ENCODE measurements at places on chromosomes 16 and 17.

DNA sequence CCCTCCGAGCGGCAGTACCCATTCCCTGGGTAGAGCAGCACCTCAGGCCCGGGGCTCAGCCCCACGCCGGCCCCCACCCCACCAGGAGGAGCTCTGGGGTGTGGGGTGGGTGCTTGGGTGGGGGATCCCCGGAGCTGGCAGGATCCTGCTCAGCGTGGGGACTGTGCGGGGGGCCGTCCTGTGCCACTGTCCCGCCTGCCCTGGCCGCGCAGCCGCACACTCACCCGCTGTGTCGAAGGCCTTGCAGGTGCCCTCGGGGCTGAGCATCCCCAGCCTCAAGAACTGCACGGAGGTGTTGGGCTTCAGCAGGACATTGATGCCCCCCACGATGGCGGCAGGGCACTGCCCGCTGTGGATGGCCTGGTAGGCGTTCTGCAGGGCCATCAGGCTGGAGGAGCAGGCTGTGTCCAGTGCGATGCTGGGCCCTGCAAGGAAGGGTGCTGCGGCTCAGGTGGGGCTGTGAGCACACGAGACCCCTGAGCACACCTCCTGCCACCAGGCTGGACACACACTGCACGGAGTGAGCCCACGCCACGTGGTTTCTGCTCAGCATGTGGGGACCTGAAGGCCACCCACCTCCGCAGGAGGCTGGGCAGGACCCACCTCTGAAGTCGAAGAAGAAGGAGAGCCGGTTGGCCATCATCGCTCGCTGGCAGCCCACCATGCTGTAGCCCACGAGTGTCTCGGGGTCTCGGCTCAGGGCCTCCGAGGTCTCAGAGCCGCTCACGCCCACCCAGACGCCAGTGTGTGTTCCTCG lies 4.9 kb downstream of the FASN start:
- no peak for DNase-seq

DNA sequence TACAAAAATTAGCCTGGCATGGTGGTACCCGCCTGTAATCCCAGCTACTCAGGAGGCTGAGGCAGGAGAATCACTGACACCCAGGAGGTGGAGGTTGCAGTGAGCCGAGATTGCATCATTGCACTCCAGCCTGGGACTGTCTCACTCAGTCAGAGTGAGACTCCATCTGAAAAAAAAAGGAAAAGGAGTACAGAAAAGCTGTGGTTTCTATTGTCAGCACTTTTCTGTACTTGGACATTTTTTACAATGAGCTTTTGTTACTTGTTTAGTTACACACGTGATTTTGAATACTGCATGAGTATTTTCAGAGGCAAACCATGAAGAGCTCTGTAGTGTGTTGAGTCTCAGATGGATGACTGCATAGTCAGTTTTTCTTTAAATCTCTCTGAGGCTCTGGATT lies 26.3 kb downstream of the ZC3H18 start:
- DNase-seq, result no peak

DNA sequence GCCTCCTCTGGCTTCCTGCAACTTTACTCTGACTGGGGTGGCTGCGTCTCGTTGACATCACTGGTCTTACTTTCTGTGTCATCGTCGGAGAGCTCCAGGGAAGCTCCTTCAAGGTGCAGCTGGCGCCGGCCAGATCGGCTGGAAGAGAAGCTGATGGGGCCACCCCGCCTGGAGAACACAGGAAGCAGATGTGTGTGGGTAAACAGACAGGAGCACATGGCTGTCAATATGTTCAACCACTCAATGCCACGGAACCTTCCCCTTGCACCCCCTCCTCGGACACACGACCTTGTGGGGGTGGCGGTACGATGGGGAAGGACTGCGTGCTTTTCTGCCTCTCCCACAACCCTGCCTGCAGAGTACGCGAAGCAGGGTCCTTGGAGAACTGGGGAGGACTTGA lies 40.1 kb downstream of the NDEL1 start:
- no peak for DNase-seq

DNA sequence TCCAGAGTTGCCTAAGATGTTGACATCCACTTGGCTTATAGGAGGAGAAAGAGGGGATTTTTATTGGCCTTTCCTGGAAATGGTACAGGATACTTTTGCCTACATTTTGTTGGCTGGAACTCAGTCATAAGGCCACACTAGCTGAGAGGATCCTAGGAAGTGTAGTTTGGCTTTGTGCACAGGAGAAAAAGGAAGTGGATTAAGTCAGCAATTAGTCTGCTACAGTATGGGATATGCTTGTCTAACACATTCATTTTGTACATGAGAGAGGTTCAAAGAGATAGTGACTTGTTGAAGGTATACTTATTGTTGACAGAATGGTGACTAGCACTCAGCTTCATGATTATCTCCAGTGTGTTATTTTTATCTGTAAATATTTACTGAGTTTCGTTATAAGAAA lies 10.3 kb downstream of the UTP18 start:
- no peak for DNase-seq

GRCh38 chr17:83071966-83072562 lies 7.3 kb upstream of the METRNL start:
- DNase-seq, result no peak

DNA sequence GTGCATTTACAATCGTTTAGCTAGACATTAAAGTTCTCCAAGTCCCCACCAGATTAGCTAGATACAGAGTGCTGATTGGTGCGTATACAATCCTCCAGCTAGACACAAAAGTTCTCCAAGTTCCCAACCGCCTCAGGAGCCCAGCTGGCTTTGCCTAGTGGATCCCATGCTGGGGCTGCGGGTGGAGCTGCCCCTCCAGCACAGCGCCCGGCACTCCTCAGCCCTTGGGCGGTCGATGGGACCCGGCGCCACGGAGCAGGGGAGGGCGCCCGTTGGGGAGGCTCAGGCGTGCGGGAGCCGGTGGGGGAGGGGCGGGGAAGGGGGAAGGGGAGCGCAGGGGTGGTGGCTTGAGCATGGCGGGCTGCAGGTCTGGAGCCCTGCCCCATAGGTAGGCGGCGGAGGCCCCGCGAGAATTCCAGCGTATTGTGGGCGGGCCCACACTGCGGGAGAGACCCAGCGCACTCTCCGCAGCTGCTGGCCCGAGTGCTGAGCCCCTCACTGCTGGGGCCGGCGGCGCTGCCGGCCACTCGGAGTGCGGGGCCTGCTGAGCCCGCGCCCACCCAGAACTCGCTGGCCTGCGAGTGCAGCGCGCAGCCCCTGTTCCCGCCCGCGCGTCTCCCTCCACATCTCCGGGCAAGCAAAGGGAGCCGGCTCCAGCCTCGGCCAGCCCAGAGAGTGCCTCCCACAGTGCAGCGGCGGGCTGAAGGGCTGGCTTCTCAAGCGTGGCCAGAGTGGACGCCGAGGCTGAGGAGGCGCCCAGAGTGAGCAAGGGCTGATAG lies 907.5 kb downstream of the CDH8 start:
- no peak for DNase-seq

GRCh38 chr17:13352747-13353415 lies 248.8 kb downstream of the HS3ST3A1 start:
- DNase-seq, result no peak

DNA sequence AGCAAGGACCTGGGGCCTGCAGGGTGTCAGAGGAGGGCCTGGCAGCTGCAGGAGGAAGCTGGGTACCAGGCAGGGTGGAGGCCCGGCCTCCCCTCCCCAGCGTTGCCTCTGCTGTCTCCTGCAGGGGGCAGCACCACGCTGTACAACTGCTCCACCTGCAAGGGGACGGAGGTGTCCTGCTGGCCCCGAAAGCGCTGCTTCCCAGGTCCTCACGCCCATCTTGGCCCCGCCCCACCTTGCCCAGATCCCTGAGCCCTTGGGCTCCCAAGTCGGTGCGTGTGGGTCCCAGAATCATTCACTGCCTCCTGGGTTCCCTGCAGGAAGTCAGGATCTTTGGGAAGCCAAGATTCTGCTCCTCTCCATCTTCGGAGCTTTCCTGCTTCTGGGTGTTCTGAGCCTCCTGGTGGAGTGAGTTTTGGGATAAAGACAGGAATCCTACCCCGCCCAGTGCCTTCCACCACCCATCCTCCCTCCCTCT lies 1.2 kb downstream of the TMEM95 start:
- no peak for DNase-seq

GRCh38 chr16:56657555-56658326 lies at the start of gene MT1F:
Gene MT1F, plus strand, starts transcription at chr16:56657959. Its CDS starts 100 bp downstream, at chr16:56658059.
- DNase-seq, result no peak

DNA sequence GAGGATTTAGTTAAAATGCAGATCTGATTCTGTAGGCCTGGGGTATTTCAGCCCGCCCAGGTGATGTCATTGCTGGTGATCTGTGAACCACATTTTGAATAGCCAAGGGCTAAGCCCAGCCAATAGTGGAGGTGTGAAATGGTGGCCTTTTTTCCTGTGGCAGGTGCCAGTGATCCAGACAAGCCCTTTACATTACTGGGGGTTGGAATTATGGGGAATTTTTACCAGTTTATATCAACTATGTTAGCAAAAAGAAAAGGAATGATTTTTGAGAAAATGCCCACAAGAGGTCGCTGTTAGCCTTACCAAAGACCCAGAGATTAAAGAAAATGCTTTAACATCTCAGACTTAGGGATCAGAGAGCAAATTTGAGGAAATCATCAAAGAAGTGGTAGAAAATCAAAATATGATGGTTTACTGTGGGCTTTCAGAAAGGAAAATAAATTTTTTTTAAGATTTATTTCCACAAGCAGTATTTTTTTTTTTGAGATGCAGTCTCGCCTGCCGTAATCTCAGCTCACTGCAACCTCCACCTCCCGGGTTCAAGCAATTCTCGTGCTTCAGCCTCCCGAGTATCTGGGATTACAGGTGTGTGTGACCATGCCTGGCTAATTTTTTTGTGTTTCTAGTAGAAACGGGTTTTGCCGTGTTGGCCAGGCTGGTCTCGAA lies 3.9 kb downstream of the VPS35L start:
- no peak for DNase-seq

DNA sequence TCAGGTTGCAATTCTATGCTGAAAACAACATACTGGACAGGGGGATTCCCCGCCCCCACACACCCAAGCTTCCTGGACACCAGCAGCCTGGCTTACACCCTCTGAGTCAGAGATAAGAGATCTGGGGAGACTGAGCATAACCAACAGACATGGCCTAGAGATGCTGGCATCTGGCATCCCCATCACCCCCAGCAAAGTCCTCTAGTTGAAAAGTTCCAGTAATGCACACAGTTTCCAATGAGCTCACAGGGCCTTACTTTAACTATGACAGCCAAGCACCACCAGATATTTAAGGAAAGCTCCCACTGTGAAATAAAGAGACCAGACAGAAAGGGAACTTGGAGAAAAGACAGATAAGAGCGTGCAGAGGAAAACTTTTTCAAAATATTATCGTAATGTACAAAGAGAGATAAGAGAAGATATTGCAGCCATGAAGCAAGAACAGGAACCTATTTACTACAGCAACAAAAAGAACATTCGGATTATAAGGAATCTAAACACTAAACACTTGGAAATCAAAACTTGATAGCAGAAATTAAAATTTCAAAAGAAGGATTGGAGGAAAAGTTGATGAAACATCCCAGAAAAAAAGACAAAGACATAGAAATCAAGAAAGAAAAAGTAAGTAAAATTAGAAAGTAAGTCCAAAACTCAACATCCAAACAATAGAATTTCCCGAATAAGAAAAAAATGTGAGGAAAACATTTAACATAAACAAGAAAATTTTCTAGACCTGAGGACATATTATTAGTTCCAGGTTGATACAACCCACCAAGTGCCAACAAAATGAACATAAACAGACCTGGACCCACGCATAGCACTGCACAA lies 17.2 kb upstream of the ALOX15 start:
- no peak for DNase-seq

- no peak for DNase-seq
Observed at GRCh38 chr16:84917492-84917891, 93.8 kb downstream of the ZDHHC7 start.

GRCh38 chr16:1960665-1961630 lies 1.6 kb downstream of the NDUFB10 start:
- no peak for DNase-seq

- no peak for DNase-seq
Observed at GRCh38 chr17:300881-301280, 51.7 kb downstream of the RPH3AL start.

- peak; percentile 35 for DNase-seq
Observed at GRCh38 chr16:85005285-85006069, 5.9 kb downstream of the ZDHHC7 start.

DNA sequence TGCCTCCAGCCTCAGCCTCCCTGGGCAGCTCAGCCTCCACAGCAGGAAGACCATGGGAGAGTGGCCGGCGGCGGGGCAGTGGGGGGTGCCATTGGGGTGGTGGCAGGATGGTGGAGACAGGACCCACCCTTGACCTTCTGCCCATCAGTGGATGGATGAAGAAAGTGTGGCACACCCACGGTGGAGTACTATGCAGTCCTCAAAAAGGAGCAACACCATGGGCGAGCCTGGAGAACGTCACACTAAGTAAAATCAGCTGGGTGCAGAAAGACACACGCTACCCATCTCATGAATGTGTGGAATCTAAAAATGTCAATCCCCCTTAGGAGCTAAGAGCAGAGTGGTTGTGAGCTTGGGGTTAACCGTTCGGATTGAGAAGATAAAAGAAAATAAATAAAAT lies 34.8 kb upstream of the ACSF3 start:
- no peak for DNase-seq

- no peak for DNase-seq
Observed at GRCh38 chr17:8832711-8833352, 33.7 kb upstream of the MFSD6L start.

DNA sequence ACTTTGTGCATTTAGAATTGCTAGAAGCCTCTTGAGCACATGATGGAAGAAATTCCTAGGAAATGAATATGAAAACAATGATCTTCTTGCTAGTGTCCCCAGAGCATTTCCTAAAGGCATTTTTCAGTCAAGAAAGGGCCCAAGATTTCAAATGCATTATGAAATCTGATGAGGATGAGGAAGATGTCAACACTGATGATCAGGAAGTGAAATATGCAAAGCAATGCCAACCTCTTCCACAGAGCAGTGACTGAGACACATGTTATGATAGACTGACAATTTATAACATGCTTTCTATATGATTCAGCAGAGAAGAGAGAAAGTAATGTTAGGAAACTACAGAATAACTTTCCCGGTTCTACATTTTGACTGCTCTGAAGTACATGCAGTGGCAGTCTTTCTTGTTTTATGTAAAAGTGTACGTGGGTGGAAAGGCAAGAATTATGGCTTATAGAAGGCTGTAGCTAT lies 859.1 kb upstream of the GOT2 start:
- peak; percentile 38 for DNase-seq

GRCh38 chr16:67548265-67549126 lies 13.8 kb upstream of the CTCF start:
- DNase-seq, result no peak

- DNase-seq, result no peak
Observed at GRCh38 chr17:46788796-46789195, 29.7 kb downstream of the WNT3 start.
